ENCODE measurements at places on chromosomes 12 and 14. TPM values are rescaled to one million over a fixed set of nuclear protein-coding genes. Genes with fewer than 3 reads are reported as not detected.

The GRIP1 gene
- polyA plus RNA-seq, result 27.7 TPM

The P2RX7 gene
- polyA plus RNA-seq, result 19.9 TPM

The BTBD7 gene
- polyA plus RNA-seq, result 19.1 TPM

The SLC10A1 gene
- polyA plus RNA-seq, result 0.21 TPM

The MMP19 gene
- polyA plus RNA-seq, result 0.74 TPM

The RPGRIP1 gene
- 1.3 TPM for polyA plus RNA-seq

The C12orf54 gene
- 1.1 TPM for polyA plus RNA-seq

The DEGS2 gene
- polyA plus RNA-seq, result 7.4 TPM

The ART4 gene
- polyA plus RNA-seq, result 0.23 TPM

The CRIP2 gene
- polyA plus RNA-seq, result 334 TPM

The OR6C2 gene
- polyA plus RNA-seq, result not detected

The CCDC92 gene
- polyA plus RNA-seq, result 108 TPM

The MYH6 gene
- 0.16 TPM for polyA plus RNA-seq

The CLEC1B gene
- 0.30 TPM for polyA plus RNA-seq

The TMEM132D gene
- polyA plus RNA-seq, result 11.8 TPM

The FAM90A1 gene
- 8.7 TPM for polyA plus RNA-seq

The GSG1 gene
- polyA plus RNA-seq, result 0.77 TPM

The FGF23 gene
- 0.05 TPM for polyA plus RNA-seq

The DHRS2 gene
- 1.3 TPM for polyA plus RNA-seq

The PRIMA1 gene
- 18.4 TPM for polyA plus RNA-seq

The AKAP3 gene
- 3.2 TPM for polyA plus RNA-seq

The LMO3 gene
- 74.3 TPM for polyA plus RNA-seq

The DYRK2 gene
- 26.1 TPM for polyA plus RNA-seq

The RASSF9 gene
- 5.0 TPM for polyA plus RNA-seq

The AQP2 gene
- 0.44 TPM for polyA plus RNA-seq

The WDHD1 gene
- 6.4 TPM for polyA plus RNA-seq

The NINJ2 gene
- 6.2 TPM for polyA plus RNA-seq

The CMA1 gene
- not detected for polyA plus RNA-seq

The NRXN3 gene
- 69.7 TPM for polyA plus RNA-seq

The SCN8A gene
- polyA plus RNA-seq, result 19.3 TPM

The LRTM2 gene
- 7.4 TPM for polyA plus RNA-seq

The RPL10L gene
- polyA plus RNA-seq, result not detected

The PIWIL1 gene
- 0.22 TPM for polyA plus RNA-seq
